ENCODE measurements at places on chromosomes 7 and 10.

DNA sequence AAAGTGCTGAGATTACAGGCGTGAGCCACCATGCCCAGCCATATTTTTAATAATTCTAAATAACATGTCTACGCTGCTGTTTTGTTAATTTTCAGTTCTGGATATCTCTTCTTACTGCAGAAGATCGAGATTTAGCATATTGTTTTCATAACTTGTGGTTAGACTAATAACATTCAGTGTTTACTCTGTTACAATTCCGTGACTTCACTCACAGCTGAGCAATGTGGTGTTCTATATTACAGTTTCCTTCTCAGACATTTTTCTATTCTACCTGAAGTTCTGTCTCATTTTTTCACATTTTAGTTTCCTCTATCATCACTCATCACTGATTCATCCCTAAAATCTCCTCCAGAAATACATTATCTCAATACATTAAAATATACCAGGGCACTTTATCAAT is 10.9 kb downstream of the RNF32 start:
- no peak for DNase-seq

- DNase-seq: no peak
Observed at GRCh38 chr7:134004829-134005505, 122.2 kb upstream of the LRGUK start.

DNA sequence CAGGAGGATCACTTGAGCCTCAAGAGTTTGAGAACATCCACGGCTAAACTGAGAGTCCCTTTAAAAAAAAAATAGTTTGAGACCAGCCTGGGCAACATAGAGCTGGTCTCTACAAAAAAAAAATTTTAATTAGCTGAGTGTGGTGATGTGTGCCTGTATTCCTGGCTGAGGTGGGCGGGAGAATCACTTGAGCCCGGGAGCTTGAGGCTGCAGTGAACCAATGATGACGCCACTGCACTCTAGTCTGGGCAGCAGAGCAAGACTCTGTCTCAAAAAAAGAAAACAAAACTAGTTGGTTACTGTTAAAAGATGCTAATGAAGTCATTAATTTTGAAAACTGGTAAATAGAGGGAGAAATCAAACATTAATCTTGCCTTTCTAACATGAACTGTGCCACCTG is 76.4 kb downstream of the MMRN2 start:
- DNase-seq: no peak

GRCh38 chr7:34309116-34309515 is 348.9 kb upstream of the NPSR1 start:
- no peak for DNase-seq

GRCh38 chr10:1873661-1874315 is 136.5 kb upstream of the ADARB2 start:
- DNase-seq: no peak

DNA sequence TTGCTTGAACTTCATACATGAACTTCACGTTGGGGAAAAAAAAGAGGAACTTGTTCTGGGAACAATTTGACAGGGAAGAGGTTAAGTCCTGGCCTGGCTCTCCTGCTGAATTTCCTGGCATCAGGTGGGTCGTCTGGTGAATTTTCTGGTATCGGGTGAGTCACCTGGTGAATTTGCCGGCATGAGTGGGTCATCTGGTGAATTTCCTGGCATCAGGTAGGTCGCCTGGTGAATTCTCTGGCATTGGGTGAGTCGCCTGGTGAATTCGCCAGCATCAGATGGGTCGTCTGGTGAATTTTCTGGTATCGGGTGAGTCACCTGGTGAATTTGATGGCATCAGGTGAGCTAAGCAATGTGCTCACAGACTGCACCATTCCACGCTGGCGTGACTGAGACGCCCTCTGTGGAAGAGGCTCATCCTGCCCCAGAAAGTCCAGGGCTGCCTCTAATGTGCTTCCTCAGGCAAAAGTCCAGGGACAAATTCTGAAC is 255.4 kb downstream of the TCERG1L start:
- DNase-seq: no peak
